ENCODE measurements at places on chromosomes 13 and 19. TPM values are rescaled to one million over a fixed set of nuclear protein-coding genes. Genes with fewer than 3 reads are reported as not detected.
A peak's percentile ranks its signal among the peaks of the same experiment; 100 is the strongest.

Gene ZNF492
- 0.99 TPM for total RNA-seq

Gene ADAMTSL5
- 1.3 TPM for total RNA-seq

DNA sequence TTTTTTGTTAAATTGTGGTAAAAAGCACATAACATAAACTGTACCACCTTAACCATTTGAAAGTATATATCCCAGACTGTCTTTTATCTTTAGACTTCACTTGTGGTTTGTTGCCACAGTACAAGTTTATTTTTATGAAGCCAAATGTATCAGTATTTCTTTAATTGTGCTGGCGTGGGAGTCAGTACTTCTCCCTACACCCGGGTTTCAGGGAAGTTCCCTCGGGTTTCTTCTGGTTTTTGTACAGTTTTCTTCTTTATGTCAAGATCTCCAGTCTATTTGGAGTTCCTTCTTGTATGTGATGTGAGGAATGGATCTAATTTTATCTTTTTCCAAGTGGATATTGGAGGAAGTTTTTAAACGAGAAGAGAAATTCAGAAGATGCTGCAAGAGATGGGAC is 20.5 kb downstream of the CCDC8 start:
- DNase-seq, result no peak

Gene ACER1
- total RNA-seq, result not detected

Gene CYP4F8
- 0.26 TPM for total RNA-seq

GRCh38 chr19:14661372-14661924 is 13.2 kb downstream of the ADGRE3 start:
- DNase-seq, result peak; percentile 13
